Upper lobe of left lung (tissue), 6 donors: ENCODE measurements at places on chromosomes 4 and X. TPM values are rescaled to one million over a fixed set of nuclear protein-coding genes. Genes with fewer than 3 reads are reported as not detected.

SLC10A4 gene
- 2.1 TPM for total RNA-seq

FSTL5 gene
- total RNA-seq, result not detected

COQ2 gene
- 18.8 TPM for total RNA-seq

TMPRSS11F gene
- not detected for total RNA-seq

GUCY1A1 gene
- total RNA-seq, result 50.5 TPM

TLR10 gene
- not detected for total RNA-seq

ERVMER34-1 gene
- not detected for total RNA-seq

VCX3B gene
- not detected for total RNA-seq

JCHAIN gene
- total RNA-seq, result 377 TPM

SMIM43 gene
- not detected for total RNA-seq

LANCL3 gene
- total RNA-seq, result 1.7 TPM

GPR82 gene
- total RNA-seq, result not detected

GALNTL6 gene
- total RNA-seq, result not detected

AGA gene
- total RNA-seq, result 17.8 TPM

BEX5 gene
- 3.7 TPM for total RNA-seq

GRIA3 gene
- total RNA-seq, result under 0.01 TPM

AMBN gene
- not detected for total RNA-seq

STATH gene
- total RNA-seq, result not detected

SCML2 gene
- 0.89 TPM for total RNA-seq

RWDD4 gene
- 2.1 TPM for total RNA-seq

SSR4 gene
- total RNA-seq, result 328 TPM

NPY1R gene
- total RNA-seq, result 2.3 TPM

ATP1B4 gene
- not detected for total RNA-seq

RNF175 gene
- total RNA-seq, result not detected

FAT4 gene
- total RNA-seq, result 11.3 TPM

ACE2 gene
- 2.7 TPM for total RNA-seq

TRAM1L1 gene
- 1.4 TPM for total RNA-seq

HSFX1 gene
- 1.1 TPM for total RNA-seq

TLL1 gene
- 2.3 TPM for total RNA-seq

S100P gene
- not detected for total RNA-seq

RAB41 gene
- total RNA-seq, result not detected

NEXMIF gene
- total RNA-seq, result 0.49 TPM

ADH1B gene
- total RNA-seq, result 126 TPM

GABRE gene
- total RNA-seq, result 21.7 TPM

SRPK3 gene
- total RNA-seq, result 0.23 TPM

AMER1 gene
- 4.2 TPM for total RNA-seq

ARL9 gene
- not detected for total RNA-seq

CAPN6 gene
- 0.40 TPM for total RNA-seq

SLC6A14 gene
- total RNA-seq, result 41.5 TPM

TMEM156 gene
- 1.6 TPM for total RNA-seq

PRDM8 gene
- 0.11 TPM for total RNA-seq

PDCL2 gene
- total RNA-seq, result not detected

NIPAL1 gene
- total RNA-seq, result 0.40 TPM

MAP7D2 gene
- total RNA-seq, result 0.57 TPM

GNRHR gene
- not detected for total RNA-seq

PLS3 gene
- total RNA-seq, result 102 TPM

ARMCX1 gene
- 15.5 TPM for total RNA-seq

PUDP gene
- total RNA-seq, result 26.3 TPM
